ENCODE measurements at places on chromosomes 2 and 18. TPM values are rescaled to one million over a fixed set of nuclear protein-coding genes. Genes with fewer than 3 reads are reported as not detected.
A peak's percentile ranks its signal among the peaks of the same experiment; 100 is the strongest.

DNA sequence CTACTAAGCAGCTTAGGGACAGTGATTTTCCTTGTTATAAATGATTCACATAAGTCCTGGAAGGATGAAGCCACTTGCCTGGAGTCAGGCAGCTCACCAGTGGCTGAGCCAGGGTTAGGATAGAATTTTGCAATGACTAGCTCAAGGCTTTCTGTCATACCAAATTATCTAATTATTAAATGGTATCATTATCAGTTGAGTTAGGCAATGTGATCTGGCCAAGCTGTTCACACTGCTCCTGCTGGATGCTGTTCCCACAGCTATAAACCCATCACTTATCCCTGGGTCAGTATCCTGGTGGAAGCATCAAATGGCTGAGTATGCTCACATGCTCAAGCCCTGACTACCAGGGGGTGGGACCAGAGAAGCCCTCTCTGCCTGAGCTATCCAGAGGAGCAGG, 235.2 kb downstream of the MTX2 start:
- no peak overlapping the region for H3K4me3 ChIP-seq
- DNase-seq = no peak
- no peak overlapping the region for H3K27ac ChIP-seq

- DNase-seq = no peak
- H3K4me1 ChIP-seq = peaks cover 10% of the 10 kb centered on the region
- H3K27me3 ChIP-seq = no peaks in the 10 kb centered on the region
- no peak overlapping the region for H3K4me3 ChIP-seq
Measured at GRCh38 chr2:159101755-159102489, 133.5 kb downstream of the TANC1 start.

DNA sequence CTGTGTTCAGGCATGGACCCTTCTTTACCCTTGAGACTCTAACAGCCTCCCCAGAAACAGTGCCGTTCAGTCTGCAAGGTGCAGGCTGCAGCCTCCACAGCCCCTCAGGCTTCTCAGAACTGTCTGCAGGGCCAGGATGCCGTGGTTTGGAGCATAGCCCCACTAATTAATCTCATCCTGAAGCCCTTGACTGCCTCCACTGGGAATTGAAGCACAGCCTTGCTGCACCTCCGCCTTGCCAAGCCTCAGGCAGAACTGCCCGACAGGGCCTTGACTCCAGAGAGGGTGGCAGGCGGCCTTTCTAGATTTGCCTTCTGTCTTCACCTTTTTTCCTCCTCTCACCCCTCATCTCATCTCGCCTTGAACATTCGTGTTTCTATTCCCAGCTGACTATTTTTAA, 119.8 kb downstream of the NRP2 start:
- peaks cover 2% of the 10 kb centered on the region for H3K27me3 ChIP-seq
- no peak overlapping the region for H3K27ac ChIP-seq
- no peak overlapping the region for H3K4me3 ChIP-seq
- H3K36me3 ChIP-seq = no peaks in the 10 kb centered on the region

The DTNA gene
- total RNA-seq = not detected

DNA sequence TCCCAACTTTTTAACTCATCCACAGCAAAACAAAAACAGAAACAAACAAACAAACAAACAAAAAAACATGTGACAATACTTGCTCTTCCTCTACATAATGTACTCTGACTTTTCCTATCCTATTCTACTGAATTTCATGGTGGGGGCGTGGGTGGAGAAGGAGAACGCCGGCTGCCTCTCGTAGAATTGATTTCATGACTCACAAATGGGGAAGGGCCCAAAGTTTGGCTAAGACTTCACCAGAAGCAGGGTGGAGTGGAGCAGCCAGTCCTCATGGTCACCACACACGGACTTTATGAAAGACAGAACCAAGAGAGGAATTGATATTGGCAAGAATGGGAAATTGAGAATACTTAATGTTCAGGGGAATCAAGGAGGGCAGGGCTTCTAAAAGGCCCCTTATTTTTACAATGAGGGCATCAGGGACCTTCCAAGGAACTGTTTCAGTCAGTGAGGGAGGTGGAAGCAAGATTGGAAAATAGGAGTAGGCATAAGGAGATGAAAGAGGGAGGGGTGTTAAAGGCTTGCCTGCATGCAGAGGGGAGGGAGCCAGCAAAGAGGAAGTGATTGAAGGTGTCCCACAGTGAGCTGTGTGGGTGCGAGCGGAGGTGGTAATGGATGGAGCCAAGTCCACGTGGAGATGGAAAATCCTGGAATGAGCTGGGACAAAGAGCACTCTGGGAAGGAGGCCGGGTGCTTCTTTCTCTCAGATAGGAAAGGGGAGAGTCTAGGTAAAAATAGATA, 27.9 kb downstream of the MARCHF4 start:
- H3K4me3 ChIP-seq = no peak overlapping the region
- DNase-seq = no peak
- peaks cover 22% of the 10 kb centered on the region for H3K4me1 ChIP-seq
- no peaks in the 10 kb centered on the region for H3K36me3 ChIP-seq
- H3K27me3 ChIP-seq = no peaks in the 10 kb centered on the region
- H3K27ac ChIP-seq = no peak overlapping the region

DNA sequence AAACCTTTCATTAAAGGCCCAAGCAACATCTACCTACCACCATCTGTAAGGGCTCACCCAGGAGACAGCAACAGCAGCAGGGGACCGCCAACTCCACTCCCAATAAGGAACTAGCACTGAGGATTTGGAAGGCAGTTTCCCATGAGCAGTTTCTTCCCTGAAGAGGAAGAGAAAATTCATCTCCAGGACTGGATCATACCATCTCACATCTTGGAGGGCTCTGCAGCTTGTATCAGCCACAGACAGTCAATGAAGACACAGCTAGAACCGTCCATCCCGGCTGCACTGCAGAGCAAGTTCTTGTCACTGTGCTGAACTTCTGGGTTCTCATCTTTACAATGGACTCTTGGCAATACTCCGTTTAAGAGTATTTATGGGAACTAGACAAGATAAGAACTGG, 2.8 kb upstream of the GYPC start:
- no peaks in the 10 kb centered on the region for H3K27me3 ChIP-seq
- peaks cover 15% of the 10 kb centered on the region for H3K36me3 ChIP-seq
- peak; percentile 3 for DNase-seq
- H3K4me3 ChIP-seq = no peak overlapping the region
- H3K4me1 ChIP-seq = peaks cover 16% of the 10 kb centered on the region

The LYG1 gene
- total RNA-seq = 1.3 TPM

The SERPINB7 gene
- not detected for total RNA-seq

All from activated CD4-positive, alpha-beta T cell treated with anti-CD3 and anti-CD28 coated beads, Interleukin-2, amount 10 ng/mL, durations not matched to agents 7 days and 5 days (primary cell).